ENCODE measurements at places on chromosomes 13 and 19.
A peak's percentile ranks its signal among the peaks of the same experiment; 100 is the strongest.

DNA sequence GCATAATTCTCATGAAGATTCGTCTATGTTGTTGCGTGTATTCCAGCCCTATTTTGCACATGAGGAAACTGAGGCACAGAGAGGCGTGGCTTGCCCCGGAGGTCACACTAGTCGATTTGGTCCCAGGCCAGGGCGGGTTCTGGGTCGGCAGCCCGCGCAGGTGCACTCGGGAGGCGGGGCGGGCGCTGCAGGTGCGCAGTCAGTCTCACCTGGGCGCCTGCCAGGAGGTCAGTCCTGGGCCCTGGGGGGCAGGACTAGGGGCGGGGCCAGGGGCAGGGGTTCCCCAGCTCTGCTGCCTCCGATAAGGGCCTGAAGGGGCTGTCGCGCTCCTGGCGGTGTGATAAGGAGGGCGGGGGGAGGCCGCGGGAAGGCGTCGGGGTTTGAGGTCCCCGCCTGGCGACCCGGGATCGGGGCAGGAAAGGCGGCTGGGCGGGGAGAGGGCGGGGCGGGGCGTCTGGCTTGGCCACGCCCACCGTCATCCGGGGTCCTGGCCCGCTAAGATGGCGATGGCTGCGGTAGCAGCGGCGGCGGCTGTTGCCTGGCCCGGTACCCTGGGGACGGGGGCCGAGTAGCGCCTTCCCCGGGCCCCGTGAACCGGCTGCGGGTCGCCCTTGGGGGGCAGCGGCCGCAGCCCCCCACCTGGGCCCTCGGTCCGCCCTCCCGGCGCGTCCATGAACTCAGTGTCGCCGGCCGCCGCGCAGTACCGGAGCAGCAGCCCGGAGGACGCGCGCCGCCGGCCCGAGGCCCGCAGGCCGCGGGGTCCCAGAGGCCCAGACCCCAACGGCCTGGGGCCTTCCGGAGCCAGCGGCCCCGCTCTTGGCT, at the start of gene ATG4D:
Gene ATG4D, plus strand, starts transcription at position 485 of the 822 bp plus-strand sequence. Its CDS starts 187 bp downstream, at position 672.
- peak; percentile 78 for DNase-seq

DNA sequence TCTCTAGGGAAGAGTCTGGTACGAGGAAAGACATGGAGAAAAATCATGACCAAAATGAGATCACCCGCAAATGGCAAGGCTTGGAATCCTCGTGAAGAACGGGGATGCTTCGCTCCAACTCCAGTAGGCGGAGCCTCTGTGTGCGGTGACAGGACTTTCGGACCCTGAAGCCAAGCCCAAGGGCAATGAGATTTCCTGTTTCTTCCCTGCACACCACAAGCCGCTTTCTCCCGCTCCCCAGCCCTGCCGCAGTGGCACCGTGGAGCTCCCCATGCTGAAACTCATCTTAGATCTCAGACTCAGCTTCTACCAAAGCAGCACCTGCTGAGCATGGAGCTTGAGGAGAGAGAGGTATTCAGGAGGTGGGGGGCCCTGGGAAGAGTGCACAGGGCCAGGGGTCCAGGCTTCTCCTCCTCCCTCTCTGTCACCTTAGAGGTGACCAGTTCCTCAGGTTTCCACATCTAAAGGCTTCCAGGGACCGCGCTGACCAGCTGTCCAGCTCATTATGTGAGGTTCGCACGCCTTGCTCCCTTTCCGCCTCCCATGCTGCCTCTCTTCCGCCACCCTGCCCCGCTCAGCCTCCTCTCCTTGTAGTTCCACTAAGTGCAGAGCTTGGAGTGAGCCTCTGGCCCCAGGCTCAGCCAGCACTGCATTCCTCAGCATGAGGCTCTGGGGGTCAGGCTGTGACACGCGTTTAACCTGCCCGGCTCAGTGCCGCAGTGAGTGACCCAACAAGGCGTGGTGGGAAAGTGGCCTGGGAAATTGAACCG, 153.8 kb upstream of the SOX1 start:
- DNase-seq = no peak

DNA sequence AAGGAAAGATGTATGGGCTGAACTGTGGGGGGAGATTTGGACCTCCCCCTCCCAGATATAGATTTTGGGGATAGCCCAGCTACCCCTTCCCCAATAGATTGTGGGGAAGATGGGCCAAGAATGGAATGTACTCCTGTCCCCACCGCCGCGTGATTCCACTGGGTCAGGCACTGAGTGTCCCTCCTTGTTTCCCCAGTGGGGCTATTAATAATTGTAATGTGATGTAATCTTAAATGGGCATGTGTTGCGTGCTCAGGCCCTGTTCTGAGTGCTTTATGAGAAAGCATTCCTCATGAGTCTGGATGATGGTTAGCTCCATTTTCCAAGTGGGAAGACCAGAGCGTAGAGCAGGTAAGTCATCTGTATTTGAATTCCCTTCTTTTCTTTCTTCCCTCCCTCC, 1.4 kb downstream of the PSMD8 start:
- no peak for DNase-seq

- DNase-seq = peak; percentile 4
Observed at GRCh38 chr19:23070353-23071146, 46.3 kb upstream of the ZNF730 start.

- DNase-seq = no peak
Observed at GRCh38 chr13:107864543-107865317, 350.6 kb downstream of the LIG4 start.

- no peak for DNase-seq
Observed at GRCh38 chr19:38734426-38735256, 9.6 kb downstream of the CAPN12 start.

DNA sequence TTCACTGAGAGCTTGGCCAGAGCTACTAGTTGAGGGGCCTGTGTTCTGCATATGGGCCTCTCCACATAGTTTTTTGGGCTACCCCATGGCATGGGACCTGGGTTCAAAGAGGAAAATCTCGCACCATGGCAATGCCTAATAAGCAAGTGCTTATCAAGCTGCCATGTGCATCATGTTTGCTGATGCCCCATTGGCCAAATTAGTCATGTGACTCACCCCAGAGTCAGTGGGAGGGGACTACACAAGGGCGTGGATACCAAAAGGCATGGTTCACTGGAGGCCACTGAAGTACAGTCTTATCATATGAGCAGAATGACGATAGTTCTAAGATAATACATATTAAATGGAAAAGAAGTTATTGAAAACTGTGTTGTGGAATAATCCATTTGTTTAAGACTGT, 214.8 kb downstream of the LMO7 start:
- DNase-seq = no peak

DNA sequence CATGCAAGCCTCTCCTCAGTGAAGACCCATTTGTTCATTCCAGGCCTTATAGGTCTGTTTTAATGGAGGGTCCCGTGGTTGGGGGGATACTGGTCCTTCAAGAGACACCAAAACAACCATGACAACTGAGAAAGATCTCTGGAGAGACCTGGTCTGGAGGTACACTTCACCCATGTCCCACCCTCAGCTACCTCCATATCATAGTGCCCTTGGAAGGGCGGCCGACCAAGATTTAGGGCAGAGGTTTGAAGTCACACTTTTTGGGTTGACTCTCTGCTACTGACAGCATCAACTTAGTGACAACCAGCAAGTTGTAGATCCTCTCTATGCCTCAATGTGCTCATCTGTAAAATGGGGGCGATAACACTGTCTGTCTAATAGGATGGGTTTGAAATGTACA, 177.3 kb downstream of the TSHZ3 start:
- DNase-seq = no peak

GRCh38 chr19:30452931-30453330, 80.7 kb downstream of the ZNF536 start:
- no peak for DNase-seq
